ENCODE measurements at places on chromosomes 5 and 9. TPM values are rescaled to one million over a fixed set of nuclear protein-coding genes. Genes with fewer than 3 reads are reported as not detected.

C5orf58 gene
- 0.60 TPM for polyA plus RNA-seq

CHSY3 gene
- 5.2 TPM for polyA plus RNA-seq

TMEM174 gene
- polyA plus RNA-seq, result not detected

SLC27A6 gene
- polyA plus RNA-seq, result 1.2 TPM

AFAP1L1 gene
- 78.1 TPM for polyA plus RNA-seq

ZFP37 gene
- polyA plus RNA-seq, result 4.7 TPM

QRFP gene
- 0.36 TPM for polyA plus RNA-seq

DNA sequence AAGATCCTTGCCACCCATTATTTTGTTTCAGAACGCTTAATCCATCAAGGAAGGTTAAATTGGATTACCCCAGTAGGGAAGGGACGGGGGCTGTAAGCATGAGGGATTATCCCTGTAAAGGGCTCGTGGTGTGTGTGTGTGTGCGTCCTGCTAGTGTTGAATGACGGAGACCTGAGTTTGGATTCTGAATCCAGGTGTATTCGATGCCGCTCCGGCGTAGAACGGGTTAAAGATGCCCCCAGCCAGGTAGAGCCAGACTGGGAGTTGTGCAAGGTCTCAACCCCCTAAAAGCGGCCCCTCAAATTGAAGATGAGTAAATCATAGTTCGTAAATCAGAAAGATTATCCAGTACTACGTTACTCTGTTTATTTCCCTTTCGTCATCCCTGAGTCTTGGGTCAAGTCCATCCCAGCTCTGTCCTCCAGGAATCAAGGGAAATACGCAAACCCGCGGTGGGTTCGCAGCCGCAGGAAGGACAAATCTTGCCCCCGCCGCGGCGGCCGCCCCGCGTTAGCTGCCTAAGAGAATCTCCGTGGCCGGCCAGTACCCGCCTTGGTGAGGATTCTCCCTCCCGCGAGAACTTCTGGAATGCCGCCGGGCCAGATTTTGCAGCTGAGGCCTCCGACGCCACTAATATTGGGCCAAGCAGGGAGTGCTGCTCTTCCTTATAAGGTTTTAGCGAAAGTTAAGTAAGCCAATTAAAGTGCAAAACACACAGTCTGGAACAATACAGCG lies 586 bp upstream of the MTAP start:
- DNase-seq, result peak; percentile 85

- no peak for DNase-seq
Observed at GRCh38 chr5:106113922-106114321, 1556.8 kb downstream of the EFNA5 start.

DNA sequence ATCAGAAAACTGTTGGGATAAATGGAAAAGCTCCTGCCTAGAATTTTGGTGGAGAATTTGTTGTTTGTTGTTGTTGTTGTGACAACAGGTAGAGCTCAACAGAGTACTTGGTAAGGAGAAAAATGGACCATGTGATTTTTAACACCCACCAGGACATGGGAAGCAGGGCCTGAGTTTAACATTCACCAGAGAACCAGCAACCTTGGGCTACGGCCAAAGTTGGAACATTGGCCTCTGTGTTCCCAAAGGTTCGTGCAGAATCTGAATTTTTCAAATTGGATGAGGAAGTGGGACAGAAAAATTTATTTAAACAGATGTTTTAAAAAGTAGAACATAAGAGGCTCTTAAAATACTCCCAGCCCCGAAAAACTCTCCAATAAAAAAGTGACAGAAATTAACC lies 127.0 kb downstream of the GNA14 start:
- peak; percentile 79 for DNase-seq

GRCh38 chr5:148532969-148533670 lies 121.2 kb downstream of the HTR4 start:
- no peak for DNase-seq

DNA sequence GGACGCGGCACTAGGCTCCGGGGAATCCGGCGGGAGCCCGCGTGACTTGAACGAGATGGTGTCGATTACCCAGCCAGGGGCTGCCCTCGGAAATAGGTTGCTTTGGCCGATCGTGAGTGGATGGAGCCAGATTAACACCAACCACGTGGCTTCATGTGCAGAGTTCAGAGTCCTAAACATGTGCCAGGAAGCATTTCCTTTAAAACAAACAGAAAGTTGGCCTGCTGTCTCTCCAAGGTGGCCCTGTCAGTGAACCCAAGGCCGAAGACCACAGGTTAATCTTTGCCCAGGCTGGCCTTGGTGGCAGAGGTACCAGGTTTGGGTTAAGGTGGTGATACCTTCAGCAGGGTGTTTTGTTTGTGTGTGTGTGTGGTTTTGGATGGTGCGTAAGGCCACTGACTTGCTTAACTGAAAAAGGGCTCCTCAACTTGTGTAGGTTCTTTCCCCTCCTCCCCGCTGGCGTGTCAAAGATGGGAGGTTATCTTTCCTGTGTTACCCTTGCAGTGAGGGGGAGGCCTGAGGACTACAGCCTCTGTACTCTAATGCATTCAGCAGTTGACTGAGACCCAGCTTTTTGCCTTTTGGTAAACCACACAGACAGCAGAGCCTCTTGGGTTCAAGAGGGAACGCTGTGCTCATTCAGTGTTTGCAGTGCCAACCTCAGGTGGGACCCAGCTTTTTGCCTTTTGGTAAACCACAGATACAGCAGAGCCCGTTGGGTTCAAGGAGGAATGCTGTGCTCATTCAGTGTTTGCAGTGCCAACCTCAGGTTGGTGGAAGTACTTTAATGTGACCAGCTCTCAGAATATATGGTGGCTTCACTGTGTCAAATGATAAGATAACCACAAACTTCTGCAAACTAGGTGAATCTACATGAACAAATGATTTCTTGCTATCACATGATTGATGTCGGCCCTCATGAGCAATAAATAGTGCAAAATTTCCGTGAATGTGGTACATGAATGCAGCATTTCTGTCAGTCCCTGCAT lies 1.4 kb downstream of the IQGAP2 start:
- peak; percentile 59 for DNase-seq
